ENCODE measurements at places on chromosomes 1 and 21.
A peak's percentile ranks its signal among the peaks of the same experiment; 100 is the strongest.

- DNase-seq: no peak
These were observed 86.4 kb downstream of the RGL1 start for GRCh38 chr1:183891158-183891856.

- DNase-seq: no peak
These were observed 16.8 kb downstream of the CR2 start for GRCh38 chr1:207470927-207471326.

- DNase-seq: no peak
These were observed 2.4 kb downstream of the SELE start for GRCh38 chr1:169731446-169731845.

DNA sequence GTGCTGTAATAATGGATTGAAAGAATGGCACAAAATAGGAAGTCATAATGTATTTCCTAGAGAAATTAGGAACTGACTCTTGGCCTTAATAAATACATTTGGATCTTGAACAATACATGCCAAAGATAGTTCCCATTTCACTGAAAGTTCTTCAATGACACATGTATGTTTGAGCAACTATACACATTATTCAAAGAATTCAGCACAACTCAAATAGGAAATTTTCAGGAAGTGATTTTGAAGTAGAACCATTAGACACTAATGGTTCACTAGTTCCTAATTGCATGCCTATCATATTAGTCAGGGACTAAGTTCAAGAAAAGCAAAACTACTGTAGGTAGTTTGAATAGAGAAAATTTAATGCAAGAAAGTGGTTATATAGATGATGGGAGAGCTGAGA lies 404.7 kb downstream of the LMO4 start:
- DNase-seq: no peak

DNA sequence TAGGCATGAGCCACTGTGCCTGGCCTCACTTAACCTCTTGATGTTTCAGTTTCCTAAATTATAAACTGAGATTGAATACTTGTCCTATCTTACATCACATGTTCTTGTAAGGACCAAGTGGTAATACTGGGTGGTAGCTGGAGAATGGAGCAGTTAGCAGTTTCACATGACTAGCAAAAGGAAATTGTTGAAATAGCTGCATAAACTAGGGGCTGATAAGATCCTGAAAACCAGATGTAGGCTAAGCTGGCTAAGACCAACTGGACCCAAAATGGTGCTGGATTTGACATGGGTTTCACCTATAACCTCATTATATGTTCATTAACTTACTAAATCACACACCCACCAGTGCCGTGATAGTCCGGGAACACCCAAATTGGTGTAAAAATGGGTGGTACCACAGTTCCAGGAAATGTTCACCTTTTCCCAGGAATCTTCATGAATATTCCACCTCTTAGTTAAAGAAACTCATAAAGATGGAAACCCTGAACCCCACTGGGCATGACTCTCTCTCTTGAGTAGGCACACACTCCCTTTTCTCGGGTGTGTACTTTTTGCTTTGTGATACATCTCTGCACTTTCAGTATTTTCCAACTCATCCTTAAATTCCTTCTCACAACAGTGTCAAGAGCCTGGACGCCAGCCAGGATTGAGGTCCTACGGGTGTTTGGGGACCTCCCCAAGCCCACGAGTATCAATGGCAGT lies at the start of gene PAPPA2:
TSS of gene PAPPA2 (plus strand) at position 502 of the 705 bp plus-strand sequence. CDS start 93,148 bp downstream, outside the sequence.
- no peak for DNase-seq

DNA sequence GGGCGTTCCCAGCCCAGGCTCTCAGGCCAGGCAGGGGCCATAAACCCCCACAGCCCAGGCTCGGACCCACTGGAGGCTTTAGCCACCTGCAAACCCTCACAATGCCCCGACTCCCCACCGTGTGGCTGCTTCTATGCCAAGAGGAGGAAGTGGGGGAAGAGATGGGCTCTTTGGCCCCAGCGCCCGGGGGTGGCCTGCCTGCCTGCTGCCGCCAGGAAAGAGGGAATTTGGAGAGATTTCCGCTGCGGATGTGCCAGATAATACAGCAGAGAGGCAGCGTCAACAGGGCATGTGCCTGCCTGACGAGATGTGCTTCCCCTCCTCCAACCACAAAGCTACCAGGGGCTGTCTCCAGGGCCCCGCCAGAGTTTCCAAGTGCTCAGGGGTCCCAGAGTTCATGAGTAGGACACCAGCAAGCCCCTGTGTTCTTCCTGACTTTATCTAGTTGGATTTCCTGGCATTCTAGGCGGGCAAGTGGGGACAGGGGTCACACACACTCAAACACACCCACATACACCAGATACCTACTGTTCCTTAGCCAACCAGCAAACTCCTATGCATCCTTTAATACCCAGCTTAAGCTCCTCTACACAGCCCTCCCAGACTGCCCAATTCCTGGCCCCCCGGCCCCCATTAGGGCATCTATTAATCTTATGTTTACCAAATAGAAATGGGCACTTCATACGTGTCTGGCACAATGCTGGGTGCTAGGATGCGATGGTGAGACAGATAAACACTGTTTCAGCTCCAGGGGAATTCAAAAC lies 14.1 kb downstream of the EPHA2 start:
- DNase-seq: peak; percentile 56

DNA sequence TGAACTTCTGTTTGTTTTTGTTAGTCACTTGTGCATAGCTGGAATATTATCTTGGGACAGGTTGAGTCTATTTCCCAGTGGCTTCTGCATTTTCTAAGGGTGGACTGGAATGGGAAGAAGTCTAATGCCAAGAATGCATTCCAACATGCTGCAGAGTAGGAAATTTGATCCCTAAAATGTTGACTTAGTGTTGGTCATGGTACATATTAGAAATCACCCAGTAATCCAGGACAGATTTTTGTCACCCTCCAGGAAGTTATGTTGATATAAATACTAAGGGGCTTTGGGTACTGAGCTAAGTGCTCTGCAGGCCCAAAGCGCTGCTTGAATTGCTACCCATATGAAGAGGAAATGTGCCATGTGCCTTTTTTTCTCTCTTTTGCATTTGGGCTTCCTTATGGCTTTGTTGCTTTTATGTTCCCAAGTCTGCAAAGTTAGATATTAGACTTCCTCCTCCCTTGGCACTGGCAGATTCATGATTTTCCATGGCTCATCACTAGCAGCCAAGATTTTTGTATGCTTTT lies 10.0 kb downstream of the ARID1A start:
- DNase-seq: no peak

- DNase-seq: peak; percentile 44
These were observed 32.1 kb downstream of the SERTAD4 start for GRCh38 chr1:210264496-210265380.

GRCh38 chr21:41977034-41977950 lies 23.5 kb upstream of the C2CD2 start:
- DNase-seq: no peak

- DNase-seq: no peak
These were observed 66.7 kb upstream of the F3 start for GRCh38 chr1:94608142-94608851.

- DNase-seq: no peak
These were observed 38.5 kb downstream of the RGS4 start for GRCh38 chr1:163107655-163108054.

GRCh38 chr1:67458663-67459062 lies 28.5 kb upstream of the SERBP1 start:
- no peak for DNase-seq

DNA sequence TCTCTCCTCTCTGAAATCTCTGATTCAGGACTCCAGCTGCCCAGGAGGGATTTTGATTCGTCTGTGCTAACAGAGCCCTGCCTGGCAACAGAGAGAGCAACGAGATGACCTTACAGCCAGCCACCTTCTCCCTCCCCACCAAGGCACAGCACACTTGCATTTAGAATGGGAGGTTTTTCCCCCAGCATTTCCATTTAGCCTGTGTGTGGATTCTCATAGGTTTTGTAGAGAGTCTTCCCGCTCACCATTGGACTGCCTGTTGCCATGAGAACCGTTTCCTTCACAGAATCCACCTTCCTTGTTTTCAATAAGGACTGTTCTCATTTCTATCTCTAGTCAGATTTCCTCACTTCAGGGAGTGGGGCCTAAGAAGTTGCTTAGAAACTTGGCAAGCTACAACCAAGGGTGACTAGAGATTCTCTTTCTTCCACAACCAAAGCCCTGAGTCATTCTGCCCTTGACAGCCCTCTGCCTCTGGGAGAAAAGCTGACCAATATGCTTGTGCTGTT lies 5.8 kb upstream of the IKBKE start:
- DNase-seq: no peak

DNA sequence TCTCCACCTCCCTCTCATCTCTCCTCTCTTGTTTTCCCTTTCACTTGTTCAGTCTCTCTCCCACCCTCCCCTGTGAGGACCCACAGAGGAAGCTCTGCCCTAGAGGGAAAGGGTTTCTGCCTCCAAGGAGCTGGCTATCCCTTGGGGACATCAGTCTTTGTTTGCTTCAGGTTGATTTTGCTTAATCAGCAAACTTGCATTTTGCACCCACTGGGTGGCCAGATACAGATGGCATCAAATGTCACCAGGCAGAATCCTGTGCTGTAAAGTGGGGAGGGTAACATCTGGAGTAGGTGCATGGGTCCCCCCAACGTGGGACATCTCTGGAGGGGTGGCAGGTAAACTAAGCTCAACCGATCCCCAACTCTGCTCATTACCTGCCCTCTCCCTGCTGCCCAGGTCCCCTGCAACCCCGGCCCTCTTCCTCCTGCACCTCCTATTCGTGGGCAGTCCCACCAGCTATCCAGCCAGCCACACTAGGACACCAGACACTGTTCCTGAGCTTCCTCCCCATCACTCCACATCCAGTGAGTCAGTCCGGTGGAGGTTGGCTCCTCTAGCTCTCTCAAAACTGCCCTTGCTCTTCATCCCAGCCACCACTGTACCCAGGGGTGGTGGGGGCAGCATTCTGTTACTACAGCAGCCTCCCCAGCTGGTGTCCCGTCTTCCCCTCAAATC lies 123.3 kb downstream of the KCNN3 start:
- no peak for DNase-seq

DNA sequence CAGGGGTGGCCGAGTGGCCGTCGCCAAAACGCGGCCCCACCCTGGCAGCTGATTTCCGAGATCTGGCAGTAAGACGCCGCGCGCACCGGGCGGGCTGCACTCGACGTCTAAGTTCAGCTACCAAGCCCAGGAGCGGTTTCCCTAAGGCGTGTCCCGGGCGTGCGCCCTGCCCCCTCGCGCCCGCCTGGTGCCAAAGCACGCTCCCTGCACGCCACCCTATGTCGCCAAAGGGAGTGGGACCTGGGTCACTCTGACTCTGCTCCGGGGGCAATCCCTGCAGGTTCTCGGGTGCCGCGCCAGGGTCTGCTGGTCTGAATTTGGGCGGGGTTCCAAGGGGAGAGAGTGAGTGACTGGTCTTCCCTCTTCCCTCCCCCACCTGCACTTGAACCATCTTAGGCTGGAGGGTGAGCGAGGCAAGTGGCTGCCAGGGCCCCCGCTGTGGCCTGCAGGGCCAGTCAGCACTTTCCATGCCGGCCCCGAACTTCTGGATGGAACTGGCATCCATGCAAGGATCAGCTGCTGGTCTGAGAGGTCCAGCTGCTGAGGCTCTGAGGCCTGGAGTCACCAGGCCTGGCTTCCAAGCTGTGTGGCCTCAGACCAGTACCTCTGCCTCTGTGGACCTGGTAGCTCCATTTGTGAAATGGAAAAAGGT lies at the start of gene LRRC38:
TSS of gene LRRC38 (minus strand) at position 109 of the 652 bp plus-strand sequence. CDS start 410 bp downstream, outside the sequence.
- peak; percentile 43 for DNase-seq

DNA sequence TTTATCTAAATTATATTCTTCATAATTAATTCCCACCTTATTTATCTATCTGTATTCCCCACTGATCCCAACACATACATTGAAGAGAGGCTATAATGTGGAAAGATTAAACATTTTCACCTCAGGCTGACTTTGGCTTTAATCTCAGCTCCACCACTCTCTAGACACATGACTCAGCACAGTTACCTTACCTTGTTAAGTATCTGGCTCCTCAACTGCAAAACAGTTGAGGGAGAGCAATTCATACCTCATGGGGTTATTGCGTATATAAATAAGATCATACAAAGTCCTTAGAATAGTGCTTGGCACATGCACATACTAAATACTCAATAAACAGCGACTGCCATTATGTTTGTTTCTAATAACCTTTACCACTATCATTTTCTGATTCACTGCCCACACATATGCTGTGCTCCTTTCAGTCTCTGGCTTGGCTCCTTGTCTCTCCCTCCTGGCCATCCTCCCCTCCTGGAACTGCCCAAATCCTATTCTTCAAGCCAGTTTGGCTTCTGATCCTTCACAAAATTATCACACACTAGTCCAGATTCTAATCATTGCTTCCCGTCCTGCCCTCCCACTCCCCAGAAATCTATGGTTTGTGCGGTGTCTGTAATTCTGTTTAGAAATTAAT lies 50.1 kb downstream of the BCL9 start:
- DNase-seq: no peak

- no peak for DNase-seq
These were observed 11.7 kb downstream of the CELSR2 start for GRCh38 chr1:109261006-109261405.

GRCh38 chr1:81004011-81004410 lies 796.7 kb upstream of the ADGRL2 start:
- DNase-seq: no peak

DNA sequence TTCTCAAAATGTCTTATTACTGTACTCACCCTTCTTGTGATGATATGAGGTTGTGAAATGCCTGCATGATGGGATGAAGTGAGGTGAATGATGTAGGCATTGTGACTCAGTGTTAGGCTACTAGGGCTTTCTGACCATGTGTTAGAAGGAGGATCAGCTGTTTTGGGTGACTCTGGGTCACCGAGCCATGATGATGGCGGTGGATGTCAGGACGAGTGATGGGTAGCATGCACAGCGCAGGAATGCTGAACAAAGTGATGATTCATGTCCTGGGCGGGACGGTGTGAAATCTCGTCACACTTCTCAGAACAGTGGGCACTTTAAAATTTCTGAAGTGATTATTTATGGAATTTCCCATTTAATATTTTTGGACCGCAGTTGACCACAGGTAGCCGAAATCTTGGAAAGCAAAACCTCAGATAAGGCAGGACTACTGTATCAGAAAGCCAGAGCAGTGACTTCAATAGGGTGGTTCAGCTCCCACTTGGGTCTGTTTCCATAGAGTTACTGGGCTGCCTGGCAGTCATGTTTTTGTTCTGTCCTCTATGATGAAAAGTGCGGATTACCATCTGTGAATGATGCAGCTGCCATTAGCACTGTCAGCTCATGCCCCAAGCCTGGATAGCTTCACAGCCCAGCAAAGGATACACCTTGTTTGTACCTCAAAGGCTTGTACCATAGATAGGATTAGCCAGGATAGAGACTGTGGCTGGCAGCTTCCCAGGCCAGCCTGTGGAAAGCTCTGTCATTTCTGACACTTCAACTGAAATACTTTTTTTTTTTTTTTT lies 26.6 kb downstream of the IL6R start:
- peak; percentile 62 for DNase-seq

DNA sequence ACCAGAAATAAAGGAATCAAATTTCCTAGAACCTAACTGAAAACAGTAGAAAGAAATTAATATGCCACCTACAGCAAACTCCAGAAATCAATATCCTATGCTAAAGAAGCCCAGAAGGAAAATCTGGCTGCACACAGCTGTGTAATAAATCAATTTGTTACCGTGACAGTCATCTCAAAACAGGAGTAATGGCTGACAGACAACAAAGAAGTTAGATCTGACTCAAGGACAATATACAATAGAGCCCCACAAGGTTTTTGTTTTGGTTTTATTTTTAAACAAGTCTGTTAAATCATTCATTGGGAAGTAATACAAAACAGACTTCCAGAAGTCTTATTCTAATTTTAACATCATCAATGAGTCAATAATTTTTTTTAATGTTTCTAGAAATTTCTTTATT lies 168.4 kb downstream of the RERE start:
- DNase-seq: no peak
